HuH-7.5 (cell line): ENCODE measurements at places on chromosomes 7 and 10.

DNA sequence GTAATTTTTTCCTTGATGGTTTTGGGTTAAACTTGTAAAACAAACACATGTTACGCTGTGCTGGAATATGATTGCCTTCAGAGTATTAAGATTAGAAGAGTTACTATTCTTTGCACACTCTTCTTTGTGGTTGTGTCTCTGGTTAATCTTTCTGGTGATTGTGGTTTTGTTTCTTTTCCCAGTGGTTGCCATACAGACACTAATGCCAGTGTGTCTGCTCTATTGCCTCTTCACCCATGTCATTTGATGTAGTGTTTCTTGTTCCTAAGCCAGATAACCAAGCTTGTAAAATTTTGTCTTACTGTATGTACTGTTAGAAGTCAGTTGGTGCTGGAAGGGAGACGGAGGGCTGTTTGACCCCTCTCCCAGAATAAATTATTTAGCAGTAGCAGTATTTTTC lies 124.8 kb downstream of the PHTF2 start:
- no peak for DNase-seq

DNA sequence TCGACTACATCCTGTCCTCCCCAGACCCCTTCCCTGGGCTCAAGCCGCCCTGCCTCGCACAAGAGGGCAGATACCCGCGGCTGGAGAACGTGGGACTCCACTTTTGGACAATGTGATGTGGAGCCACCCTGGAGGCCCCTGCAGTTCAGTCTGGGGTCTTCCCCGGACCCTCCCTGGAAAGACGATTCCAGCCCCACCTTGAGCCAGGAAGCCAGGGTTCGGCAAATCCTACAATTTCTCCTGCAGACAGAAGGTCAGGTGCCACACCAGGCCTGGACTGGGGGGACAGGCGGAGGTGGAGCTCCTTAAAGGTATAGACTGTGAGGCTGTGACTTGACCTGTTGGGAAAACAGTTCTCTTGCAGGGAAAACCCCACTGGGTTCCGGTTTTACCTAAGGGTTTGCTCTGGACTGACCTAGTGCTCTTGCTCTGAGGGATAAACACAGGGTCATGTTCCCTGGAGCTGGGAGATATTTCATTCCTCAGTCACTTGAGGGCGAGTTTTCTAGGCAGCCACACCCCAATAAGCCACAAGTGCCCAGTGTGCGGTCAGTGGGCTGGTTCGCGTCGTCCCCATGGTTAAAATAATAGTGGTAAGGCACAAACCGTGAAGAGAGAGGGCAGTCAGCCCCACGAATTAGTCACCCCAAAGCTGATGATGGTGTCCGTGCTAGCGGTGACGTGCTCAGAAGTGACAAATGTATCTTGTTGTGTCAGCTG lies 1.6 kb downstream of the FOXL3 start:
- no peak for DNase-seq

DNA sequence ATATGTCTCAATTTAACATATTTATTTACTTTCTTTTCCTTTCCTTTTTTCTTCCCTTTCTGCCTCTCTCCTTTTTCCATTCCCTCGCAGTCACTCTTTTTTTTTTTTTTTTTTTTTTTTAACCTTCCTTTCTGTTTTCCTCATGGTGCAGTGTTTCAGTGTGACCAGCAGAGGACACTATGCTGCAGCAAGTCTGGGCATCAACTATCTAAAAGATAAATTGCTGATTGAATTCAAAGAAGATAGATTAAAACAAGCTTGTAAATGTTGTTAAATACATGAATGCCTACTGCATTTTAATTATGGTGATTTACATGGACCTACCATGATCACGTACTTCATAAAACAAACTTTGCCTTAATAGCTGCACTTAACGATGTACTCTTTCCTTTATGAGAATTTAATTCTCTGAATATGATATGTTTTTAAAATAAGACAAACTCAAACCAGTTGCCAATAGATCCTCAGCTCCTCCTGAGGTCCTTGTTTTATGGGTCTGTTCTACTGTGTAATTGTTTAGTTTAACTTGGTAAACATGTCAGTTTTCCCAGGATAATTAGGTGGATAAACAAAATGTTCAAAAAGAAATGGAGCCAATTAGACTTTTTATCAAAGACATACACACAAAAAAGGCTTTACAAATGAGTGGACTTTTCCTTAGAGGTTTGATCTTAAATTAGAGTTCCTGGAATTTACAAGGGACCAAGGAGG lies 101.0 kb upstream of the AGR3 start:
- no peak for DNase-seq

DNA sequence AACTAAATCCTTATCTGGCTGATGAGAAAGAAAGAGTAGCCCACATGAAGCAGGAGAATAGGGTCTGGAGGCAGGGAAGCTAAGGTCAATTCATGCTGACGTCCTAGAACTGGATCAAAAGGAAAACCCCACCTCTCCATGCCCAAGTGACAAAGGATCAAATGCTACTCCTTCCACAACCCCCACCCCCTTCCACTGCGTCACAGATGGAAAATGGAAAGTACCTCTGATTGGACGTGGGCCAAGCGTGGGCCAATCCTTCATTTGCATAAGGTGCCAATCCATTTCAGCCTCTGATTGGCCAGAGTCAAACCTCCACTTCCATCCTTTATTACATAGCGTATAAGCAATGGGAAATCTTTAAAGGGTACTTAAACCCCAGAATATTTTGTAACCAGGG lies 431.3 kb upstream of the ETV1 start:
- no peak for DNase-seq

DNA sequence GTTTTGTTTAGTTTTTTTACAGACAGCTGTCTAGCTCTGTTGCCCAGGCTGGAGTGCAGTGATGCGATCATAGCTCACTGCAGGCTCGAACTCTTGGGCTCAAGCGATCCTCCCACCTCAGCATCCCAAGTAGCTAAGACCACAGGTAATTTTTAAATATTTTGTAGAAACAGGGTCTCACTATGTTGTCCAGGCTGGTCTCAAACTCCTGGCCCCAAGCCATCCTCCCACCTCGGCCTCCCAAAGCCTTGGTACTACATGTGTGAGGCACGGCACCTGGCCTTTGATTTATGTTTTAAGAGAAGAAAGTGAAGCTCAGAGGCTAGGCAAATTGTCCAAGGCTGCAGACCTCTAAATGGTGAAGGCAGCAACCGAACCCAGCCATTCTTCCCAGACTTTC lies 98.6 kb upstream of the SVIL start:
- DNase-seq, result no peak

DNA sequence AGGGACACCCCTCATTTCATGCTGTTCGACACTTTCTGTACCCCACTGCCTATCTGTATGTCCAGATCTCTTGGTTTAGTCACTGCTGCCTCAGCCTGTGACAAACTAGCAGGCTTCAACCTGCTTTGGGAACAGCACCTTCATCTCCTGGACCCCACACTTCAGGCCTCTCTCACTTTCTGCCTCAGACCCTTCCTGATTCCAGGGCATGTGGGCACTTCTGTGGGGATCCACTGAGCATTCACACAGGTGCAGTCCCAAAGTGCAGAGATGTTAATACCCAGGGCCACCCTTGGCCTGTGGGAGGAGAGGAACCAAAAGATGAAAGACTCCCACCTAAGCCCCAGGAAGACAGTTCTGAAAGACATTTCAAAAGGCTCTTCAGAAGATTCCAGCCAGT lies 29.4 kb upstream of the C10orf71 start:
- no peak for DNase-seq

DNA sequence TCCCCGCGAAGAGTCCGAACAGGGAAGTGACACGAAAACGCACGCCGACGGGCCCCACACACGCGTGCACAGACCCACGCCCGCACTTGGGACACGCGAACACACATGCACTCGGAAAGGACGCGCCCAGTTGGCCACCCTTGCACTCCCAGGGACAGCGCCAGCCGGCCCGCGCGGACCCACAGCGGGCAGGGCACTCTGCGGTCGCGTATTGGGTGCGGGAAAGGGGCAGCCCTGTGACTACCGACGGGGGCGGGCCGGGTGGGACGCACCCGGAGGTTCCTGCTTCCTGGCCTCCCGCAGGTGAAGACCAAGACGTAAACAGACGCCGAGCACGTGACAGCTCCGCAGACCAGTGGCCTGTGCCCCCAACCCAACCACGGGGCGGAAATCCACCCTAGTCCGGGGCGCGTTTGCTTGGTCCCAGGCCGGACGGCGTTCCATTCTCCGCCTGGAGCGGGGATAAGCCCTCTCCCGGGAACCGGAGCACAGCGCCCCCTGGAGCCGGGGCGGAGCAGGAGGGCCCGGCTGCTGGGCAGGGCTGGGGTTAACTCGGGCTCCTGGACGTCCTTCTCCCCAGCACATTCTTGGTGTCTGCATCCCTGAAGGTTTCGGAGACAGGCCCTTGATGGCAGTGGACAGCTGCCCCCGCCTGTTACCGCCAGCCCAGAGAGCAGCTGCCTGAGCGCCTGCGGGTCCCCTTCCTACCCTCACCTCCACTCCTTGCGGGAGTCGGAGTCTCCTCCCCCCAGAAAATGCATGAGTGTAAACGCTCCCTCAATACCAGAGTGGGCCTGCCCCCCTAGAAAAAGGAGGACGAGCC lies 2.0 kb upstream of the LZTS2 start:
- DNase-seq, result peak; percentile 92

DNA sequence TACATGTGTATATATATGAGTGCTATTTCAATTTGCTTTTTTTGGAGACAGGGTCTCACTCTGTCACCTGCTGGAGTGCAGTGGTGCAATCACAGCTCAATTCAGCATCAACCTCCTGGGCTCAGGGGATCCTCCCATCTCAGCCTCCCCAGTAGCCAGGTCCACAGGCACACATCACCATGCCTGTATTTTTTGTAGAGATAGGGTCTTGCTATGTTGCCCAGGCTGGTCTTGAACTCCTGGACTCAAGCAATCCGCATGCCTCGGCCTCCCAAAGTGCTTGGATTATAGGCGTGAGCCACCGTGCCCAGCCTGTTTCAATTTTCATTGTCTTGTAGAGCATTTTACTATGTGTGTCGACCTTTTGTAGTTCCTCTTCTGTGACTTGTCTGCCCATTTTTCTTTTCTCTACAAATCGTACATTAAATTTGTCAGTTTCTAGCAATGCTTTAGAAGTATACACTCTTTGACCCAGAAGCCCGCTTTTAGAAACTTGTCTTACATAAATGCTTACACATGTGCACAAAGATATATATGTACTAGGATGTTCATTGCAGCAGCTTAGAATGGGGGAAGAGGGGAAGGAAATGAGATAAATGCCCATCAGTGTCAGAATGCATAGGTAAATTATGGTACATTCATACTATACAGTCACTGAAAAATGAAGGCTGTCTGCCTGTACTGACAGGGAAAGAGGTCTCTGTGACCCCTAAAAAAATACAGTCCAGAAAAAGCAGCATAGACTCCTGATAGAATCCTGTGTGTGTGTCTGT lies 12.2 kb upstream of the RFC2 start:
- DNase-seq, result no peak

DNA sequence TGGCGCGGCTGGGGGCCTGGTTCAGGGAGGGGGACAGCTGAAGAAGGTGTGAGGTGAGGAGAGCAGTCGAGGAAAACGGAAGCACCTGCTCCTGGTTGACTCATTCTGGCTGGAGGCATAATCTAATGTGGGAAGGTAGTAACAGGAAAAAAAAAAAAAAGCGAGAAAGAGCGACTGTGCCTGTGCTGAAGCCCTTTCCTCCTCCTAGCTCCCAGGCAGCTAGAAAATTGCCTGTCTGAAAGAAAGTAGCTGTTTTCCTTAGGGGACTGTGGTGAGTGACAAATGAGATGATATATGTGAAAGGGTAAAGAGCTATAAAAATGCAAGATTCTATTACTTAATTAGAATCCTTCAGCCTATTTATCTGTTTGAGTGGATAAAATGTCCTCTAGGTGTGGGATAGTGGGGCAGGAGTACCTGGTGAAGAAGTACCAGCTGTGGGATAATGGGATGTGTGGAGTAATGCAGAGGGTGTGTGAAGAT lies 4.9 kb upstream of the MEST start:
- DNase-seq, result no peak

GRCh38 chr7:5421714-5422395 lies 1.8 kb downstream of the TNRC18 start:
- DNase-seq, result peak; percentile 68

- DNase-seq, result no peak
These were observed 87.1 kb downstream of the SRI start for GRCh38 chr7:88132725-88133124.

DNA sequence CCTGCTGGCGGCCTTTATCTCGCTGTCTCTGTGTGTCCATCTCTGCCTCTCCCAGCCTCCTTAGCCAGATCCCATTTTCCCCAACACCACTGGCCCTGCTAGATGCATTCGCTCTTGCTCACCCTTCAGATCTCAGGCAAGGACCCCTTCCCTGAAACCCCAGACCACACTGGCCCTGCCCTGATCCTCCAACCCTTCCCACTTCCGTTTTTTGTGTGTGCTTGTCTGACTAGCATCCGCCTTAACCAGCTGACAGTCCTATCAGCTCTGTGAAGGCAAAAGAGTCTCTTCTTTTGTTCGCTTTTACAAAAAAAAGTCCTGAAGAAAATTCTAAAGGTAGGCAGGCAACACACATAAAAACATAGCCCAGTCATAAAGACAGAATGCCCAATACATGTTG lies 28.7 kb downstream of the CHST15 start:
- no peak for DNase-seq

GRCh38 chr7:48389977-48390376 lies 218.7 kb downstream of the ABCA13 start:
- no peak for DNase-seq

DNA sequence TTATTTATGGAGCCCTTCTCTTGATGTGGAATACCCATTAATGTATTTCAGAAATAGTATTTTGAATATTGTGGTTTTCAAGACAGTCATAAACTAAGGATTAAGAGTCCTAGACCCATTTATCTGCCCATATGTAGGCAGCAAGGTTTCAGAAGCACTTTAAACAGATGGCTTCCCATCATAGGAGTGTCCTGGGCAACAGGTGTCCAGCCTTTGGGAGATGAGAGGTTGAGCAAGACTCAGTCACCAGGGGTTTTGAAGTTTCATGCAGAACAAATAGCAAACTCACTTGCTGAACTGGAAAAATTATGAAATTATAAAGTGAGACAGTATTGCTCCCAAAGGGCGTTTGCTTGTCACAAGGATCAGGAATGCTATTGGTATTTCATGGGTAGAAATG lies 192.9 kb upstream of the CSTF2T start:
- DNase-seq, result no peak

- DNase-seq, result no peak
These were observed 55.2 kb upstream of the WNT16 start for GRCh38 chr7:121273467-121274167.

DNA sequence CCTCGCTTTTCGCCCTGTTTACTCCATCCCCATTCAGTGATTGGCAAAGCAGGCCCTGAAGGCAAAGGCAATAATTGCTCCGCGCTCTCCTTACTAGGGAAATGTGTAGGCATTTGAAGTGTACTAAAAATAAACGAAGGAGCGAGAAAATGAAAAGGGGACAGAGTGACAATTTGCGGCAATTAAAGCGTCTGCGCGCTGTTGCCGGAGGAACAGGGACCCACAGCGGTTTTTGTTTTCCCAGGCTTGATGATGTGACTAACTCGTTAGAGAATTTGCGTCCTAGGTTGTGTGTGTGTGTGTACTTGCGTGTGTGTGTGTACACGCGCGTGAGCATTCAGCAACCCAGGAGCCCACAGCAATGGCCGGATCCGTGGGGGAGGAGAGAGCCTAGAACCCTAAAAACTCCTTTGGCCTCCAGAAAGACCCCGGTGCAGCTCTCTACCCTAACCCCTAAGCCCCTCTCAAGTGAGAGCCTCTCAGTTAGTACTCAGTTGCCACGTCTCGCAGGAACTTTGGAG lies 7.8 kb upstream of the DLX6 start:
- DNase-seq, result no peak

- DNase-seq, result peak; percentile 40
These were observed 21.7 kb upstream of the MALSU1 start for GRCh38 chr7:23277359-23277989.
